ENCODE measurements at places on chromosomes 7 and 10. TPM values are rescaled to one million over a fixed set of nuclear protein-coding genes. Genes with fewer than 3 reads are reported as not detected.
A peak's percentile ranks its signal among the peaks of the same experiment; 100 is the strongest.

GIMAP7 gene
- total RNA-seq: 10.0 TPM

KCNMA1 gene
- total RNA-seq: 427 TPM

CYP26C1 gene
- not detected for total RNA-seq

CSGALNACT2 gene
- 32.7 TPM for total RNA-seq

AKR1C2 gene
- total RNA-seq: 5.1 TPM

CYP2C8 gene
- total RNA-seq: not detected

BTBD16 gene
- 0.54 TPM for total RNA-seq

PNLIPRP3 gene
- total RNA-seq: not detected

DNA sequence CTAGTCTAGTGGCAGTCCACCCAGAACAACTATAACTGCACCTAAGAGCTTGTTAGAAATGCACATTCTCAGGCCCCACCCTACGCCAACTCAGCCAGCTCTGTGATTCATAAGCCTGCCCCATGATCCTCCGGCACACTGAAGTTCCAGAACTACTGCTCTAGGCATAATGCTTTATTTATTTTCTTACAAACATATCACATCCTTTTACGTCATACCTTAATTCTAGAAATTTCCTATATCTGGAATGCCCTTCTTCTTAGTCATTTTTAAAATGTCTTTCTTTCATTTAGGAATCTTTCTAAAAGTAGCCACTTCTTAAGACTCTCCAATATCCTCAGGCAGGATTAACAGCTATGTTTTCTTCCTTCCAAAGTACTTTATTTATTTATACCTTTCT is 480.1 kb downstream of the INHBA start:
- no peak for DNase-seq

GRCh38 chr10:78754269-78755062 is 314.3 kb upstream of the ZMIZ1 start:
- no peak for DNase-seq

GRCh38 chr7:81604075-81604807 is 165.6 kb downstream of the HGF start:
- no peak for DNase-seq

DNA sequence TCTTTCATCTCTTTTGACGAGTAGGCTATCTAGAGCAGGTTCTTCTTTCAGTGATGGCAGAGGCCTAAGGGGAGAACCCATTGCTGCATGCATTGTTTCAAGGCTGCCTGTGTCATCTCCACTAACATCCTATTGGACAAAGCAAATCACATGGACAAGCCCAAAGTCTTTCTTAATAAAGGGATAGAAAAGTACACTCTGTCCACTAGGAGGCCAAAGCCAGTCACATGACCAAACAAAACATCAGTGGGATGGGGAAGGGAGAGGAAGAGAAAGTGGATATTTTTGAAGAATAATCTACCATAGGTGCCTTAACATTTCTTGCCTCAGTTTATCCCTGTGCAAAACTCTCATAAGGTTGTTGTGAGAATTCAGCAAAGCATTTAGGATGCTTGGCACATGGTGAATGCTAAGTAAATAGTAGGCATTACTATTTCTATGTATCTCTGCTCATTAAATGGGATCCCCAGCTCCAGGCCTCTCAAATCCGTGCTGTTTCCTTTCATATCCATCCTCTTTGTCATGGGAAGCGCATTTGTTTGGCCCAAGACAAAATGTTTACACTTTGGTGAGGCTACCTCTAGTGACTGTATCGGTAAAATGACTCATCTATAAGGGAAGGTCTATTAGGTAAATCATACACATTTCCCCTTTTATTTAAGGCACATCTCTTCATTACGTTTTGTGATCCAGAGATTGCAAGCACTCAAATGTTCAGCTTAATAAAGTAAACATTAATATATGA is 16.7 kb upstream of the CADPS2 start:
- DNase-seq: no peak

- no peak for DNase-seq
These were observed 54.1 kb upstream of the OPN4 start for GRCh38 chr10:86600296-86600695.

GRCh38 chr7:6256677-6257535 is 15.5 kb downstream of the CYTH3 start:
- no peak for DNase-seq

- DNase-seq: peak; percentile 92
These were observed 34.8 kb downstream of the GRID2IP start for GRCh38 chr7:6516387-6516983.

DNA sequence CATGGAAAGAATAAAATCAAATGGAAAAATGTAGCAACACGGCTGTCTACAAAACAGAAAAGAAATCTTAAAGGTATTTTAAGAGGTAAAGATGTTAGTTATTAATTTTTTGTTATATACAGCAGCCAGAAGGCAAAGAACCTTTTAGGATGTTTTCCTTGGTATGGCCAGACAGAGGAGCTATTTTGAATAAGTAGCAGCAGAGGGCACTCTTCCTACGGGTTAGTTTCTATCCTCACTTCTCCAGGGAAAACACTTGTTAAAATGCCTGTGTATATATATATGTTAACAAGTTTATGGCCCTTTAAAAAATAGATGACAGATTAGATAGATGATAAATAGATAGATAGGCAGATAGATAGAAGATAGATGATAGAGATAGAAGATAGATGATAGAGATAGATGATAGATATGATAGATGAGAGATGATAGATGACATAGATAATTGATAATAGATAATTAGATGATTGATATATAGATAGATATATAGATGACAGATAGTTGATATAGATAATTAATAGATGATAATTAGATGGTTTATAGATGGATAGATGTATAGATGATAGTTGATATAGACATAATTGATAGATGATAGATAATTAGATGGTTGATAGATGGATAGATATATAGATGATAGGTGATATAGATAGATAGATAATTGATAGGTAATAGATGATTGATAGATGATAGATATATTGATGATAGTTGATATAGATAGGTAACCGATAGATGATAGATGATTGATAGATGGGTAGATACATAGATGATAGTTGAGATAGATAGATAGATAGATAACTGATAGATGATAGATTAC is 57.8 kb upstream of the WIPF3 start:
- no peak for DNase-seq

- peak; percentile 91 for DNase-seq
These were observed 7.0 kb upstream of the HOXA11 start for GRCh38 chr7:27191833-27192545.

- peak; percentile 55 for DNase-seq
These were observed 148.0 kb downstream of the MAPK8 start for GRCh38 chr10:48454302-48455054.

GRCh38 chr7:84113906-84114850 is 80.4 kb downstream of the SEMA3A start:
- no peak for DNase-seq

GRCh38 chr7:110918949-110919548 is 171.9 kb upstream of the LRRN3 start:
- DNase-seq: no peak

DNA sequence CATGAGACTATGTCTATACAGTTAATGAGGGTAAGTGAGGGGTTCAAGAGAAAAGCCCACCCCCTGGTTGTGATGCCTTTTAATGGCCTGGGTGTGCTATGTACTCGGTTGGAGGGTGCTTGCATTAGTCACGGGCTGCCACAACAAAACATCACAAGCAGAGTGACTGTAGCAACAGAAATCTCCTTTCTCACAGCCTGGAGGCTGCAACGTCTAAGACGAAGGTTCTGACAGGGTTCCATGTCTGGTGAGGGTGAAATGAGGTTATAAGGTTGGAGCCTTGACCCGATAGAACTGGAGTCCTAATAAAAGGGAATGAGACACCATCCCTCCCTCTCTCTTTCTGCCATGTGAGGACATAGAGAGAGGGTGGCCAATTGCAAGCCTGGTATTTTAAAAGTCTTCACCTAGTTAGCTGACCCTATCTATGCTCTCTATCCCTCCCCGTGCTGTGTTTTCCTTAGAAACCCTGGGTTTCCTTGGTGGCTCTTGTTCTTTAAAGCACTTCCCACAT is 126.0 kb upstream of the GDF10 start:
- no peak for DNase-seq

- DNase-seq: peak; percentile 79
These were observed 152.0 kb downstream of the SVIL start for GRCh38 chr10:29482591-29483431.
